ENCODE measurements at places on chromosomes 1 and 21. TPM values are rescaled to one million over a fixed set of nuclear protein-coding genes. Genes with fewer than 3 reads are reported as not detected.

Gene SLC44A5
- 2.2 TPM for total RNA-seq

DNA sequence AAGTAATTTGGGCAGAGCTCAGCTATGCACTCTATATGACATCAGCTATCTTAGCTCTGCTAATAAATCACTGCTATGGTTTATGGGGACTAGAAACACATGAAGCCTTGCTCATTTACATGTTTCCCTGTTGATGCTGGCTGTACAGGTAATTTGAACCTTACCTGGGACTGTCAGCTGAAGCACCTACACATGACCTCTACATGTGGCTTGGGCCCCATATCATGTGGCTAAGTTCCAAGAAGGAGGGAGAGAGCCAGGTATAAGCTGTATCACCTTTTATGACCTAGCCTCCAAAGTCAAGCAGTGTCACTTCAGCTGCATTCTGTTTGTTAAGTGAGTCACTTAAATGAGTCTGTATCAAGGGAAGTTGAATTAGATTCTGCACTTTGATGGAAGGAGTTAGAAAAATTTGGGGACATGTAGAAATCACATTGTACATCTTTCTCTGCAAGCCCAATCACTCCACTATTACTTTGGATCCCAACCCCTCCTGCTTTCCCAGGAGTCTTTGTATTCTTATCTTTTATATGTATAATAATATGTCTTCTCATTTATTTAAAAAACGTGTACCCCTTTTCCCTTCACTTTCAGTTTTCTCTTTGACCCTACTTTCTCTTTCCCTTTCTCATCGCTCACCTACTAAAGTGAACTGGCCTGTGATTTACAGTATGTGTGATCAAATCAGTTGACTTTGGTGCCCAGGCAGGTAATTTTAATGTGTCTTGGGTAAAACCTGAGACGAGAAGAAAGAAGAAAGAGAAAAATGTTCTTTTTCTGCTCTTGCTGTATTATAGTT, 53.4 kb upstream of the PRKACB start:
- H3K4me3 ChIP-seq = no peak overlapping the region
- H3K36me3 ChIP-seq = no peaks in the 10 kb centered on the region
- no peak for DNase-seq
- H3K27me3 ChIP-seq = no peaks in the 10 kb centered on the region
- no peak overlapping the region for H3K27ac ChIP-seq

DNA sequence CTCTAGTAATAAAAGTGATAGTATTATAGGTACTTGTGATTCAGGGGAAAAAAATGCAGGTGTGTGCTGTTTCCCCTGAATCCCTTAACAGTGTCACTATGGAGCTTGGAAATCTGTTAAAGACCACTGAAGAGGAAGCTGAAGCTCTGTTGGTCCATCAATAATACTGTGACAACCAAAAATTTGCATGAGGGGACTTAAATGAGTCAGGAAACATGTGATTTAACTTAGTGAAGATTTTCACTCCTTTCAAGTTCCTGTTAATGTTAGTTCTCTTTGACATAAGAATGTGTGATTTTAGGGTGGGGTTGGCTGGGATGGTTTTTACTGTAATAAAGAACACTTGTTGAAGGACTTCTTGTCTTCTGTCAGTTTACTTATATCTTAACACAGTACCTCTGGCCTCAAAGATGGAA, 32.0 kb downstream of the VANGL2 start:
- no peaks in the 10 kb centered on the region for H3K27me3 ChIP-seq
- no peaks in the 10 kb centered on the region for H3K4me1 ChIP-seq
- no peak for DNase-seq
- H3K36me3 ChIP-seq = no peaks in the 10 kb centered on the region
- H3K4me3 ChIP-seq = no peak overlapping the region

- H3K27ac ChIP-seq = no peak overlapping the region
- no peak for DNase-seq
- no peak overlapping the region for H3K4me3 ChIP-seq
- peaks cover 44% of the 10 kb centered on the region for H3K4me1 ChIP-seq
- H3K36me3 ChIP-seq = no peaks in the 10 kb centered on the region
Observed at GRCh38 chr1:212977781-212978645, 27.7 kb downstream of the VASH2 start.

Gene GCSAML
- not detected for total RNA-seq

DNA sequence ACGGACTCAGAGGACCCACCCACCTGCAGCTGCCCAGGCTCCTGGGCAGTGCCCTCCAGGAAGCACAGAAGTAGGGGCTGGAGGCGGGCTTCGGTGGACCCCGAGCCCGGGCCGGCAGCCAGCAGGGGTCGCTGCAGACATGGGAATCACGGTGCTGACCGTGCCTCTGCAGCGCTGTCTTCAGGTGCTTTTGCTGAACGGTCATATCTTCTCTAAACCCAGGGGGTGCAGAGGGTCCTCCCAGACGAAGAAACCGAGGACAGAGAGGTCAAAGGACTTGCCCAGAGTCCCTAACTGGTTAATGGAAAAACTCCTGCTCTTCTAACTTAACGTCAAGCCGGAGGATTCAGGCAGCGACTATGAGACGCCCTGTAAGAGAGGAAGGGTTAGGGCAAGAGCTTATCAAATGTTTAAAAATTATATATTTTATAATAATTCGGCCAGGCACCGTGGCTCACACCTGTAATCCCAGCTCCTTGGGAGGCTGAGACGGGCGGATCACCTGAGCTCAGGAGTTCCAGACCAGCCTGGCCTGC, 21.5 kb upstream of the LEFTY2 start:
- no peaks in the 10 kb centered on the region for H3K36me3 ChIP-seq
- no peak overlapping the region for H3K4me3 ChIP-seq
- peak; percentile 29 for DNase-seq
- H3K27me3 ChIP-seq = peaks cover 5% of the 10 kb centered on the region
- H3K4me1 ChIP-seq = no peaks in the 10 kb centered on the region

Gene LEFTY2
- 0.42 TPM for total RNA-seq

GRCh38 chr1:68317543-68317942, 85.2 kb upstream of the WLS start:
- no peaks in the 10 kb centered on the region for H3K36me3 ChIP-seq
- H3K27ac ChIP-seq = no peak overlapping the region
- H3K27me3 ChIP-seq = no peaks in the 10 kb centered on the region
- H3K4me1 ChIP-seq = no peaks in the 10 kb centered on the region

Gene NTMT2
- not detected for total RNA-seq

- H3K4me3 ChIP-seq = peak overlapping the region; percentile 86
- H3K36me3 ChIP-seq = no peaks in the 10 kb centered on the region
Observed at GRCh38 chr1:65253800-65254319, 55.5 kb upstream of the DNAJC6 start.

- H3K36me3 ChIP-seq = peaks cover 3% of the 10 kb centered on the region
- peaks cover 47% of the 10 kb centered on the region for H3K4me1 ChIP-seq
- no peak for DNase-seq
- peak overlapping the region; percentile 75 for H3K27ac ChIP-seq
- H3K4me3 ChIP-seq = no peak overlapping the region
- H3K27me3 ChIP-seq = no peaks in the 10 kb centered on the region
Observed at GRCh38 chr1:201877877-201878401, 10.8 kb upstream of the SHISA4 start.

Gene FLVCR1
- 1.5 TPM for total RNA-seq

- H3K4me1 ChIP-seq = peaks cover 8% of the 10 kb centered on the region
- no peak overlapping the region for H3K4me3 ChIP-seq
- no peaks in the 10 kb centered on the region for H3K36me3 ChIP-seq
- DNase-seq = no peak
- no peaks in the 10 kb centered on the region for H3K27me3 ChIP-seq
Observed at GRCh38 chr1:234643111-234643849, 33.3 kb upstream of the IRF2BP2 start.

- no peak for DNase-seq
- H3K4me1 ChIP-seq = no peaks in the 10 kb centered on the region
- H3K36me3 ChIP-seq = no peaks in the 10 kb centered on the region
- no peak overlapping the region for H3K4me3 ChIP-seq
Observed at GRCh38 chr21:23801292-23801691, 1806.0 kb downstream of the MRPL39 start.

DNA sequence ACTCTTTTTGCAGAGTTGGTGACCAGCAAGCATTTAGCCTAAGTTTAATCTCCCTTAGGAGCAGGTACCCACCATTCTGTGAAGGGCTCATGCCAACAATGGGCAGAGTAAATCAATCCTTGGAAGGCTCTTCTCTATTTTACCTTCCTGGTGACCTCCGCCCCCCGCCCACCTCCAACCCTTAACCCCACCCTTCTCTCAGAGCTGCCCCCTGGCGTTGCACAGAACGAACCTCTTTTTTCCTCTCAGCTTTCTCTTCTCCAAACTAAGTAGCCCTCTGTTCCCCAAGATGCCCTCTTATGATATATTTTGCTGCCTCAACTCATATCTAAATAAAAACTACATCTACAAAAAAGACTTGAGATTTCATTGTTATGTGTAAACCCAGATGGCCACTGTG, 186.8 kb downstream of the SEC16B start:
- no peaks in the 10 kb centered on the region for H3K36me3 ChIP-seq
- no peaks in the 10 kb centered on the region for H3K27me3 ChIP-seq

DNA sequence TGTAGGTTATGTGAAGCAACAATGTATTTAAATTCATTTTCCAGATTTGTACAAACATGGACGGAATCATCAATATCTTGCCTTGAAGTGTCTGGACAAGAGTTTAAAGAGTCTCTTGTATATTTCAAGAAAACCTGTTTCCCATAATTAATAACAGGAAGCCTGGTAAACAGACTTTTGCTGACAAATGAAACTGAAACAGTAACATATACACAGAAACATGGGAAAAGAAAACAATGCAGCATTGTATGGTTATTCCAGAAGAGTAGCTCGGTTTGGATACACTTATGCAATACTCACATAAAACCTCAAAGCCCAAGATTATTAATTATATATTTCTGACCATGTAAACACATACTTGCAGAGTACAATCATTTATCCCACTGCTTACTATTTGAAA, 265.5 kb downstream of the PTPRC start:
- H3K36me3 ChIP-seq = no peaks in the 10 kb centered on the region
- H3K27ac ChIP-seq = no peak overlapping the region

GRCh38 chr1:60923389-60924087, 158.8 kb upstream of the NFIA start:
- H3K4me1 ChIP-seq = peaks cover 4% of the 10 kb centered on the region
- H3K4me3 ChIP-seq = no peak overlapping the region
- no peaks in the 10 kb centered on the region for H3K27me3 ChIP-seq
- no peaks in the 10 kb centered on the region for H3K36me3 ChIP-seq
- DNase-seq = no peak

DNA sequence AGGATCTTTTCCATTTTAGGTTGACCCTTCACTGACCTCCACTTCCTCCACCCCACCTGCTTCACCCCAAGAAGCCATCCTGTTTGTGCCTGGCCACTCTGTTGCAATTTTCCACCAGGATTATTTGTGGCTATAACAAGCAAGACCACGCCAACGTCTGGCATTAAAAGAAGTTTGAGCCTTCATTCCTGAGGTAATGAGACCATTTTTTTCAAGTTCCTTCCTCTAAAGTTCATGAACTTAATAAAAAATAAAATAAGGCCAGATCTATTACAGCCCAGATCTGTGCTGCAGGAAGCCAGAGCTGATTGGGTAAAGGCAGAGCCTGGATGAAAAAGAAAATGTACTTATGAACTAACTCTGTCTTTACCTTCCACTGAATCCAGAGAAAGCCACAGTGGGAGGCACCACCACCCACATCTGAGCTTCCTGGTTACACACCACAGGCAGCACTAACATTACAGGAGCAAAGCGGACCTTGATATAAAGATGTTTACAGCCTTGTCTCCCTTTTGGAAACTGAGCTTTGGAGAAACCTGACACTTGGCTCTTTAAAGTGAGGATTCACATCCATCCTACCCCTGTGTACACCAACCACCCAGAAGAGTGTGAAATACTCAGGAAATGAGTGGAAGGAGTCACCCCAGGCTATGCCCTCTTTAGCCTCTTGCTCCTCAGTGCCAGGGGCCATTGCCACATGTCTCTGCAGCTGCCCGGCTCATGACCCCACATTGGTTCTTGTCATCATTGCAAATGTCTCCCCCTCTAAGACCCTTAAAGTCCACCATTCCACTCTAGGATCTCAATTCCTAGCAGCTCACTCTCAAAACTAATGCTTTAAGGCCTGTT, 293.6 kb downstream of the PLPP3 start:
- H3K4me1 ChIP-seq = peaks cover 11% of the 10 kb centered on the region
- no peak overlapping the region for H3K4me3 ChIP-seq
- no peak overlapping the region for H3K27ac ChIP-seq

Gene PAQR6
- total RNA-seq = 0.86 TPM

DNA sequence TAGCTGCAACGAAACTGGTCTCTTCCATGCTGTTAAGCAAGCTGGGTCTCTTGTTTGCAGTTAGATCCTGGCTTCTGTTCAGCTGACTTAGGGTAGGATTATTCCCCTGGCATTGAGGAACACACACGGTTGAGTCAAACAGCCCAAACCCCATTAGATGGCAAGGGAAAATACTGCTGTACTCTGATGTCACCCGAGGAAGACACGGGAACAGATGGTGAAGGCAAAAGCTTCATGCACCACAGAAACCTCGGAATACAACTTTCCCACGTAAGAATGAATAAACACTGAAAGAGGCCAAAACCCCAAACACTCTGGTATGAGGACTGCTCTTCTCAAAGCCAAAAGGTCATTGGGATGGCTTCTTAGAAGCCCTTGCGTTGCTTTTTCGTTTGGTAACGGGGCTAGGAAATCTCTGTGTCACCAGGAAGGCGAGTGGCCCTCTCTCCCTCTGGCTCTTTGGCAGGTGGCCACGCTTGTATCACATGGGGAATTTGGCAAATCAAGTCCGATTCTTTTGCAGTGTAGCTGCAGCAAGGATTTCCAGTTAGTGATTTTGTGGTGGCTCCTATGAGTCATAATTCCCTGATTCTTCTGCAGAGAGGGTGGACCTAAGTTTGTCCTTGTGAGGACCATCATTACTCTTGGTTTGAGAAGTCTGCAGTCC, 16.7 kb upstream of the LYST start:
- peaks cover 5% of the 10 kb centered on the region for H3K4me1 ChIP-seq
- H3K36me3 ChIP-seq = no peaks in the 10 kb centered on the region
- DNase-seq = peak; percentile 90

DNA sequence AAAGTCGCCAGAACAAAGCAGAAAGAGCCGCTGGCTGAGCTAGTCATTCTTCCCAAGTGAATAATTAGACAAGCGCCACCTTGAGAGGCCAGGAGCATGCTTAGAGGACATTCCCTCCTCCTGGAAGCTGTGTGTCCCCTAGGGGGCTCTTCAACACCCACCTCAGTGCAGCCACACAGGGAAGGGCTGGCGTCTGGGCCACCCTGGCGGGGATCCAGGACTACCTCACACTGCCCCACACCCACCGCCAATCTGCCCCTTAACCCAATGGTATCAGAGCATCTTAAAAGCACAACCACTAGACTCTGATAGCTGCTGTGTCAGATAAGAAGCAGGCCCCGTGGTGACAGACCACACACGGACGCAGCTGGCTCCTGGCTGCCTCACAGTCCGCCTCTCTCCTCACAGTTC, 24.9 kb downstream of the SETD4 start:
- H3K4me3 ChIP-seq = no peak overlapping the region
- H3K27me3 ChIP-seq = no peaks in the 10 kb centered on the region
- DNase-seq = no peak
- H3K27ac ChIP-seq = no peak overlapping the region
- H3K36me3 ChIP-seq = peaks cover 61% of the 10 kb centered on the region
- peaks cover 12% of the 10 kb centered on the region for H3K4me1 ChIP-seq

Data from psoas muscle (tissue), 8 donors.